GM13977 (cell line): ENCODE measurements at places on chromosomes 2 and 18.
A peak's percentile ranks its signal among the peaks of the same experiment; 100 is the strongest.

GRCh38 chr2:239826786-239827522 lies 198.2 kb downstream of the NDUFA10 start:
- DNase-seq = no peak

DNA sequence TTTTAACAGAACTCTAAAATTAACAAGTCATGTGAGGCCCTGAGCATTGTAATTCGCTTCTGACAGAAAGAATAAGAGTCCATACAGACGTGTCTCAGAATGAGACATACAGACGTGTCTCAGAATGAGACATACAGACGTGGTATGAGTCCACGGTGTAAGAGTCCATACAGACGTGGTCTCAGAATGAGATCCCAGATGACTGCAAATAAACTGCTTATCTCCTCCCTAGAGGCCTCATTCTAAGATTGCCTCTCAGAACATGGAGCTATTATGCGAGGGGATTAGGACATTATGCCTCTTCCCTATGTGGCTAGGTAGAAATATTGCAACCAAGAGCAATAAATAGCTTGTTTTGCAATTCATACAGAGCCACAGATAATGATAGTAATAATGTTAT lies 63.9 kb downstream of the NEB start:
- no peak for DNase-seq

DNA sequence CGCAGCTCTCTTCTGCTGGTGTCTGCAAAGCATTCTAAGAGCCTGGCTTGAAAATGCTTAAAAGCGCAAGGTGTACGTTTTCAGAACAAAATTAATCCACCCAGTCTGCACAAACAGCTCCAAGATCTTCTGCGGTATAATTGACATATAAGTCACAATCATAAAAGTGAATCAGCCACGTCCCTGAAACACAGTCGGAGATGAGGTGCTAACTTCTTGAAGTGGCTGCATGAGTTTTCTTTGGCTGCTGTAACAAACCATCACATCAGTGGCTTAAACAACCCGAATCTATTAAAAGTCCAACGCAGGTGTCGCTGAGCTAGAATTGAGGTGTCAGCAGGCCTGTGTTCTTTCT lies 32.6 kb downstream of the ARL4C start:
- no peak for DNase-seq

DNA sequence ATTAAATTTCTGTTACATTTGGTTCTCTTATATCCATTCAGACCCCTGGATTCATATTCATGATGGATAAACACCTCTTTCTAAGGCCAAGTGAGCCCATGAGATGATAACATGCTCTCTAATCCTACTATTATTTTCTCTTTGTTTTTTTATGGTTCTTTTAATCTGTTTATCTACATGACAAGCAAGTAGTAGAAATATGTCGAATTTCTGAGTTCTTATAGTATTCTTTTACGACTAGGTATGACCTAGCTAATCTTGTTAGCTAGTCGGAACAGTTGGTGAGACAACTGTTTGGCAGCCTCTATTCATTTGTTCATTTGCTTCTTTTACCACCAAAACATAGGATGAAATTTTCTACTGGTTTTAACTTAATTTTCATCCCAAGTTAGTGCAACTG lies 98.1 kb upstream of the SCG2 start:
- no peak for DNase-seq

- no peak for DNase-seq
These were observed 722.7 kb downstream of the TSN start for GRCh38 chr2:122478117-122478516.

DNA sequence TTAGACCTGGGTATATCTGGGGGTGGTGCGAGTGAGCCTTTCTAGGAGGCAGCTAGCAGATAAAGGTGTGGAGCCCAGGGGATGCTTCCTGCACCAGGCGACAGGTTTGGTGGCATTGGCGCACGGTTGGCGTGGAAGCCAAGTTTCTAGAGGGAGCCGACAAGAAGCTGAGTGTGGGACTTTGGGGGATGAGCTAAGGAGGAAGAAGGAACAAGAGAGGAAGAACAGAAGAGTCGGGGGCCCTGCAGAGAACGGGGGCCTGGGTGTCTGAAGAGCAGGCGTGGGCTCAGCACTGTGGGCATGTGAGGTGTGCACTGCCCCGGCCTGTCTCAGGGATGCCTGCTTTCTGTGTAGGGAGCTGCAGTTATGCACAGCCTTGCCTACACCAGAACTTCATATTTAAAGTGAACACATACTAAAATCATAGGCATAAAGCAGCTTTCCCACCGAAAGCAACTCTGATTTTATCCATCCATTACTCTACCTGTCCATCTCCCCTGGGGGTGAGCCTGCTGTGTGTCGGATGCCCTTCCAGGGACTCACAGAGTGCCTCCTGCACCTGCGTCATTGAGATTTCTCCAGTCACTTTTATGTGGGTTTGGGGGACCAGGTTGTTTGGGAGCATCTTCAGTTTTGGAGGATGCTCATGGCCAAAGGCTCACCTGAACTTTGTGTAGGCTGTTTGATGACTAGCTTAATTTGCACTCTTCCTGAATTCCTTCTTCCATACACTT lies 149.7 kb downstream of the LDLRAD4 start:
- DNase-seq = no peak

DNA sequence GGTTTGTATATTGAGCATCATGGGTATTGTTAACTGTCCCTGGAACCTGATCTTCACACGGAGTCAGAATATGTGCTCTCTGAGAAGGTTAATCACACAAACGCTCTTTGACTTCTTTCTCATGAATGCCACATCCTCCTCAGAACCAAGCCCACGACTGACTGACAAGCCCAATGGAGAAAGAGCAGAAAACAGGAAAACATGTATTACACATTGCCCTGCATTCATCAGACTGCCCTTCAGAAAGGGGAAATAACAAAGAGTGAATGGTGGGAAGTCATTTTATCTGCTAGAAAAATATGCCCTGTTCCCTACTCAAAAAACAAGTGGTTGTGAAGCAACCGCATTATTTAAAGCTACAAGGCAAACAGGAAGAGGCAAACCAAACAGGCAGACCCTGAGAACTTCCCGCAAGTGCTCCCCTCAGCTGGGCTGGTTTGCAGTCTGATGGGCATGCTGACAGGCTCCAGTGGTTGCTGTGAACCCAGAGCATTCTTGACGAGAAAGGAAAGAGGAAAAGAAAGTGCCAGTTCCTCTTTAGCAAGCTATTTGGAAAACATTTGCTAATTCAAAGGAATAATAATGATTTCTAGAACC lies 172.9 kb upstream of the SETBP1 start:
- no peak for DNase-seq

- no peak for DNase-seq
These were observed 25.2 kb downstream of the TMEM163 start for GRCh38 chr2:134693359-134694330.

GRCh38 chr2:235556901-235557300 lies 63.1 kb downstream of the AGAP1 start:
- no peak for DNase-seq

- peak; percentile 52 for DNase-seq
These were observed 73.6 kb downstream of the OTX1 start for GRCh38 chr2:63124218-63124617.

DNA sequence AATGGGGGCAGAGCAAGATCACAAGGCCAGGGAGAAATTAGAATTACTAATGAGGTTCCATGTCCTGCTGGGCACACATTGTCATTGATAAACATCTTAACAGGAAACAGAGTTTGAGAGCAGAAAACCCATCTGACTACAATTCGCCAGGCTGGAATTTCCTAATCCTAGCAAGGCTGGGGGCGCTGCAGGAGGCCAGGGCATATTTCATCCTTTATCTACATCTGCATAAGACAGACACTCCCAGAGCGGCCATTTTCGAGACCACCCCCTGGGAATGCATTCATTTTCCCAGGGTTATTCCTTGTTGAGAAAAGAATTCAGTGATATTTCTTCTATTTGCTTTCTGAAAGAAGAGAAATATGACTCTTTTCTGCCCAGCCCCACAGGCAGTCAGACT lies 152.7 kb downstream of the SUCLG1 start:
- DNase-seq = no peak

DNA sequence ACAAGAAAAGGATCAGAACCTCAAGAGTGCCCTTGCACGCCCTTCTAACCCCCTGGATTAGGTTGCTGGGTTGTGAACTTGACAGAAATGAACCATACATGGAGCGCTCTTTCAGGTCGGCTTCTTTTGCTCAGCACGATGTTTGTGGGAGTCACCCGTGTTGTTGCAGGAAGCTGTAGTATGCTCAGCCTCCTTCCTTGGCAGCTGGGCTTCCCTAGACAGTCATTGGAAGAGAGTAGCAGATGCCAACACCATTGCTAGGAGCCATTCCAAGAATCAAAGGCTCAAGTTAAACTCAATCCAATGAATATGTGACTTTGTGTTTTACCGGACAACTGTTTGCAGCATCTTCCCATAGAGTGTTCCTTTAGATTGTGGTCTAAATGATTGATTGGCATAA lies 47.0 kb downstream of the RAB12 start:
- no peak for DNase-seq

DNA sequence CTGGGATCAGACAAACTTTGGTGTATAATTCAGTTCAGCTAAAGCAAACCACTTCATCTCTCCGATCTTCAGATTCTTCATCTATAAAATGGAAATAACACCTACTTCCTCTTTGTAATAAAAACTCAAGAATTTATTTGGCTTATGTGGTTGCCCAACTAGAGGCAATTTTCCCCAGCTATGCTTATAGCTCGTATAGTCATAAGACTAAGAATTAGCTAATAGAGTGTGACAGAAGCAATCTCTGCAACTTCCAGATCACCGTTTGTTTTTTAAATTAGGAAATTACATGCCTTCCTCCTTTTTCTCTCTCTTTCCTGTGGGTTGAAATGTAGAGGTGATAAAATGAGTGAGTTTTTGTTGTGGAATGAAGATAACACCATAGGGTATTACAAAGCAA lies 35.3 kb upstream of the KCNF1 start:
- DNase-seq = no peak

DNA sequence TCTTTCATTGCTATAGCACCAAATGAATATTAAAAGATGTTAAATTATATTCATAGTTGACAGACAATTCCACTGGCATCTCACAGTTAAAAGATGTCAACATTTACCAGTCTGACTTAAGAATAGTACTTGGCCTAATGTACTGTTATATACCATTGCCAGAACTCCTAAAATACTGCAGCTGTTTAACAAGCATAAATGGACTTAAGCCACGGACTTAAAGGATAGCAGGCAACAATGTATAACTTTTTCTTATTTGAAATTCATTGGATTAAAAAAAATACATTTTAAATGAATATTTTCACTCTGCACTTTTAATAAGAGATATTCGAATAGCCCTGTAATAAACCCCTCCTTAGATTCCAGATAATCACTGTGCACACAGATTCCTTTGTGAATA lies 3.8 kb downstream of the TCF4 start:
- no peak for DNase-seq

- no peak for DNase-seq
These were observed 35.7 kb downstream of the CELF4 start for GRCh38 chr18:37529863-37530262.

DNA sequence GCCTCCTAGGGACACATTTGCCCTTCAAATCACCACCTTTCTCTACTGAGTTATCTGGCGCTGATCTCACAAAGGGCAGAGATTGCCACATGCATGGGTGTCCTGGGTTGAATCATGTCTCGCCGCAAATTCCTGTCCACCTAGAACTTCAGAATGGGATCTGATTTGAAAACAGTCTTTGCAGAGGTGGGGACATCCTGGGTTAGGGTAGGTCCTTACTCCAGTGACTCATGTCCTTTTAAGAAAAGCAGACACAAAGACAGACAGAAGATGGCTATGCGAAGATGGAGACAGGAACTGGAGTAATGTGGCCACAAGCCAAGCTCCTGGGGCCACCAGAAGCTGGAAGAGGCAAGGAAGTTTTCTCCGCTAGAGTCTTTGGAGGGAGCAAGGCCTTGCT lies 197.4 kb upstream of the SMIM21 start:
- DNase-seq = no peak

- DNase-seq = no peak
These were observed 133.4 kb upstream of the RND3 start for GRCh38 chr2:150620855-150621254.

DNA sequence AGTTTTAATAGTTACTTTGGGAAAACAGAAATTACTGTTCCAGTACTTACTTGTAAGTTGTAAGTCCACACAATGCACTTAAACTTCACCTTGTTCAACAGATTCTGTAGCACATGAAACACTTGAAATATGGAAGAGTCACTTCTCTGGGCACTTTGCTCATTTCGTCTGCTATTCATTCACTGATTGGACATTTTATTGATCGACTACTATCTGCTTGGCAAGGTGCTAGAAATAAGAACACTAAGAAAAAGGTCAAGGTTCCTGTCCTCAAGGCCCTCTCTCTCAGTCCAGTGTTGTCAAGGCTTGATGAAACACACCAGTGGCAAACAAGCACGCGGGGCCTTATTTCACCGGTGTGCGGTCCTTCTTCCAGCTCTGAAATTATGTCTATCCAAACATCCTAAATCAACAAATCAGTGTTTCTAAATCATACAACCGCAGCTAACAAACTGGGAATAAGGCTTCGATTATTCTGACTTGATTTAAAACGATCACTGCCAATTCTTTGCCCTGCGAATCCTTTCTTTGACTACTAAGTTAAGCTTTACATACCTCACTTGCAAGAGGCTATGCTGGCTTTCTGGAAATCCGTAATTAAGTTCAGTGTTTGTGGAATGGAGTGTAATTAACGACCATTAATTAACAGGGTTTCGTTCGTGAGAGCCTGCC lies 780 bp upstream of the ITGAV start:
- peak; percentile 11 for DNase-seq

GRCh38 chr2:224017957-224018356 lies 21.1 kb downstream of the SERPINE2 start:
- DNase-seq = no peak

DNA sequence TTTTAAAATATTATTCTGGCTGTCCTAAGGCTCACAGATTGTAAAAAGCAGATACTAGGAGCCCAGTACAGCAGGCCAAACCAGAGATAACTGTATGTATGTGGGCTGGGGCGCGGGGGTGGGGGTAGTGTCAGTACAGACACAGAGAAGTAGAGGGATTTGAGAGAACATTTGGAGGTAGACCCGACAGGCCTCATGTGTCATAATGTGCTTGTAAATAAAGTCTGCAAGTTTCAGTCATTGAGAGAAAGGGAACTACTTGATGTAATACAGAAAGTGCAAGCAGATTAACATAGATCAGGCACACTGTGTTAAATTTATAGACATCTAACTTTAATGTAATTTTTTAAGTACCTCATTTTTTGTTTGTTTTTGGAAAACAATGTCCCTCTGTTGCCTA lies 7.4 kb upstream of the POLI start:
- peak; percentile 65 for DNase-seq

- no peak for DNase-seq
These were observed 242.4 kb downstream of the LPIN1 start for GRCh38 chr2:11988691-11989353.

GRCh38 chr18:7945882-7946281 lies 378.8 kb downstream of the PTPRM start:
- DNase-seq = no peak

DNA sequence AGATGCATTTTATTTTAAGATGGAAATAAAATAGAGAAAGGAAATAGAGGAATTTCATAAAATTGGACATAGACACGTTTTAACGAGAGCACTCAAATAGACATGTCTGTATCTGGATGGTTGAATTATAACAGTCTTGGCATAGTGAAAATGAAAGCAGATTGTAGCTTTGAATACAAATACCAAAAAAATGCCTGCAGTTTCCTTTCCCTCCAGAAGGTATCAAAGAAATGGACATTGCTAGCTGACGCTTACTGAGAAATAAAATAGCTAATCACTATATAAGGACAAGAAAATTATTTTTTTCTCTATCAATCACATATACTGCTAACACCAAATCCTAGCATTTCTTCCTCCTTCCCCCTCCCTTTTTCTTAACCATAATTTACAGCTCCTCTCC lies 11.4 kb upstream of the MAPRE2 start:
- DNase-seq = peak; percentile 31
